ENCODE measurements at places on chromosomes 1 and 21. TPM values are rescaled to one million over a fixed set of nuclear protein-coding genes. Genes with fewer than 3 reads are reported as not detected.
A peak's percentile ranks its signal among the peaks of the same experiment; 100 is the strongest.

Gene FMN2
- 0.43 TPM for total RNA-seq

DNA sequence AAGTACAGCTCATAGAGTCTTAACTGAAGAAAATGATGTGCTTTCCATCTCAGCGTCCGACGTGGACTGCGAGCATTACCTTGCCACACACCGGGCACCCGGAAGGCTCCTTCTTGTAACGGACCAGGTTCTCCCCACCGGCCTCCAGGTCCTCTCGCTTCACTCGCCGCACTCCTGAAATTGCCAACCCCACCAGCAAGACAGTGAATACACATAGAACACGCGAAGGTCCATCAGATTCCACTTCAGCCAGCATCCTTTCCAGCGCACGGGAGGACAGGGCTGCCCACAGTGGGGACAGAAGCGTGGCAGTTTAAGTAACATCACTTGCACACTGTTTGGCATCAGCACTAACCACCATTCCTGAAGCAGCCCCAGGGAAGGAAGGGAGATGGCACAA lies 53.3 kb downstream of the PRDM15 start:
- DNase-seq: no peak

DNA sequence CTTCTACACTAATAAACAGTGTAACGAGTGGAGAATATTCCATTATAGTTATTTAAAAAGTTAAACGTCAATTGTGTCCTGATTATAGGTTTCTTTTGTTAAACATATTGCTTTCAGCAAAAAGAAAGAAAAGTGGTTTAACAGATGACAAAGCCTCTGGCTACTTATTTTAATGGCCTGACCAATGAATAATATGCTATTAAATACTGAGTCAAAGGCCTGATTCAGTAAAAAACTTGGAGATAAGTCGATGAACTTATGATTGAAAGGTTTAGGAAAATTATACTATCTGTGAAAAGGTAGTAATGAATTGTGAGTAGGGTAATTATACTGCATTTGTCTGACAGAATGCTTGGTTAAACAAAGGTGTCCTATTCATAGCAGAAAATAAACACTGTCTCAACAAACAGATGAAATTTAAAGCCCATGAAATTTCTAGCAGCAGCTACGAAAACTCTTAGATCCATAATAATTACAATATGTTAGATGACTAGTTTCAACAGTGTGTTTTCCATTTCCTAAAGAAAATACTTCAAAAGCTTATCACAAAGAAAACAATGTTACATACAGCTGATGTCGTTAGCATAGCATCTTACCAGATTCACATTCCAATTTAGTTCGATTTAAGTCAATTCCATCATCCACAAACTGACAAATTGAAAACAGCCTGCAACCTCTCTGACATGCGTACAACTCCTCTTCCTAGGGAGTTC lies 6.2 kb downstream of the TMEM59 start:
- no peak for DNase-seq

GRCh38 chr1:97044159-97044760 lies 322.7 kb downstream of the PTBP2 start:
- DNase-seq: no peak

- DNase-seq: no peak
These were observed 30.7 kb downstream of the ZBTB17 start for GRCh38 chr1:15945011-15945831.

GRCh38 chr21:42775123-42775522 lies 104.2 kb downstream of the WDR4 start:
- DNase-seq: no peak

Gene AGMAT
- 3.8 TPM for total RNA-seq

GRCh38 chr21:42091899-42092508 lies 20.9 kb downstream of the UMODL1 start:
- no peak for DNase-seq

DNA sequence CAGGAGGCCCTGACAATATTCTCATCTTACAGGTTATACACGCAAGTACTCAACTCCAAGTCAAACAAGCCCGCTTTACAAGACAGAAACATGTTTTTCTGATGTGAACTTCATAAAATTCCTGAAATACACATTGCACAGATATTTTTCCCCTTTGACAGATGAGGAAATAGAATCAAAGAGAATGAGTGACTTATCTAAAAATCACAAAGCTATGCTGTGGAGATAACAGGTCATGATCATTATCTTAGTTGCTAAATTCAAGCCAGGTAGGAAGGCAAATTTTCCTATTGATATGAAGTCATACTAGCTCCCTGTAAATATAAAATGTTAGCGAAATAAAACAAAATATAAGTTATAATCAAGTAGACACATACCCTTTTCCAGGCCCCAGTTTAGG lies 18.3 kb downstream of the UBR4 start:
- DNase-seq: no peak

DNA sequence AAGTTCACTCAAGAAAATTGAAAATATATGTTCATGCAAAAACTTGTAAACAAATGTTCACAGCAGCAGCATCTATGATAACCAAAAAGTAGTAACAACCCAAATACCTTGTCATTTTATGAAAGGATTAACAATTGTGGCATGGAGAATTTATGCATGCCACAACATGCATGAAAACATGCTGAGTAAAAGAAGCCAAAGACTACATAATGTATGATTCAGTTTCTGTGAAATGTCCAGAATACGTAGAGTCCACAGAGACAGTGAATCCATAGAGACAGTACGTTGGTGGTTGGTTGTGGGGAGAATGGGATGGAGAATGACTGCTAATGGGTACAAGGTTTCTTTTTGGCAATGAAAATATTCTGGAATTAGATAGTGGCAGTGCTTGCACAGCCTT lies 148.7 kb downstream of the MAST2 start:
- no peak for DNase-seq

DNA sequence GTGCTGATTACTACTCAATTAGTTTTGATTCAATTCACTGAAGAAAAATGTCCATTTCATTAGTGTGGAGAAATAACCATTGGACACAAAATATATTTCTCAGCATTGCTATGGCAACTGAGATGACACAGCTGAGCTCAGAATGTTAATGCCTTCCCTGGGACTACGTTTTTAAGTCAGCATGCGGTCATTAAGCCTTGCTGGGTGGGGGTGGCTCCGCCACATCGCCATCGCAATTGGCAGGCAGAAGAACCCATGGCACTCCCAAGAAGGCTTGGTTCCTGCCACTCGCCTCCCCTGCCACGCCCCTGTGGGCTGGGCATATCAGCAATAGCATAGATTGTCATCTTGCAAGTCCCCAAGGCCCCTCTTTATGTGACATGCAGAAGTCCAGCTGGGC lies 256.7 kb upstream of the CAMK1G start:
- no peak for DNase-seq

DNA sequence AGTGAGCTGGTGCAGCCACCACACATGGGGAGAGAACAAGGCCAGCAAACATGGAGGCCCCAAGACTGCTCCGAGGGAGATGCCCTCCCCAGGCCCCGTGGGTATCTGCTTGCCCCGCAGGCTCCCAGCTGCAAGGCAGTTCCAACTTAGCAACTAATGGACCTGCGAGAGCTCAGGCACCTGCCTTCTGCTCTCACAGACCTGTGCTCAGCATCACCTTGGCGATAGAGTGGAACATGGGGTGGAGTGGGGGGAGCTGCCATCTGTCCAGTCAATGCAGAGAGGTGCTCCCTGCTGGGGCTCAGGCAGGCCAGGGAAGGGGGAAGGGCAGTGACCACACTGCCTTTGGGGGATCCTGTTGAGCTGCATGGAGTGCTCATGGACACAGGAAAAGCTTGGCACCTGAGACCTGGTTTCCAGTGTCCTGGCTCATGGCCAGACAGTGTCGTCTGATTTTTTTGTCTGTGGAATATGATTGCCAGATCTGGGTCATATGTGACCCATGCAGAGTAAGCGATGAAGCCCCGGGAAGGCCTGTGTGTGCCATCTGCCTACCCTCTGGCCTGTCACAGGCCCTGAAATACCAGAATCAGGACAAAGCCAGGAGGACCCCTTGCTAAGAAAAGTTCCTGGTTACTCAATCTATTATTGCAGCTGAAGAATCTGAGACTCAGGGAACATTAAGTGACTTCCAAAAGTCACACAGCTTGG lies 39.9 kb upstream of the TENT5C start:
- no peak for DNase-seq

Gene NOS1AP
- total RNA-seq: 0.72 TPM

- no peak for DNase-seq
These were observed 169.4 kb upstream of the ESRRG start for GRCh38 chr1:216892581-216893160.

DNA sequence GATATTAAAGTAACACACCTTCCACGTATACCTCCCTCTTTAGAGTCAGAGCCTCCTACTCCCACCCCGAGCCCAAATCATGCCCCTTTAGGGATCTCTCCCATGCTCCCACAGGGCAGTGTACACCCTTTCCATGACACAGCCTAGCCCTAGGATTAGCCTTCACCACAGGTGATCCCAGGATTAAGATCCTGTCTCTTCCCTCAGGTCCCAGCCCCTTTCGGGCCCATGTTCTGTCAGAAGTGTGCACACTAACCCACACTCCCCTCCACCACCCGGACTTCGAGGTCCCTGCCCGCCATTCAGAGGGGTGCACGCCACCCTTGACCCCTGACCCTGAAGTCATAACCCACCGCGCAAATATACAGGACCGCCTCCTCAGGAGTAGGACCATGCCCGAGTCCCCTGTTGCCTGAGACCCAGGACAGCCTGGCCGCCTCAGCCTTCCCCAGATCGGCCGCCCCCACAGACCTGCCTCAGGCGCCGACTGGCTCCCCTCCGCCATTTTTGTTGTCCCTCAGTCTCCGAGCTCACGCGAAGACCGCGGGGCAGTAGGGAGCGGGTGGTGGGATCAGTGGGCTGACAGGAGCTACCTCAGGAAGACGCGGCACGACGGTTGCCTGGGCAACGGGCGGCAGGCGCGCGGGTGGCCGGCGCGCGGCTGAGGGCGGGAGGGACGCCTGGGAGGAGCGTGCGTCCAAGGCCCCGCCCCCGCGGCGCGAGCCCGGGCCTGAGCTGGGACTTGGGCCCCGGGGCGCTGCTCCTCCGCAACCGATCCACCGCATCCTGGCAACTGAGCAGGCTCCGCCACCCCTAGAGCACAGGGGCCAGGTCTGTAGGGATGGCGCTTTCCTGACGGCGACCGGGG lies at the start of gene AGBL4:
AGBL4 (minus strand) TSS at position 663 of the 868 bp plus-strand sequence.
- no peak for DNase-seq

Gene LINGO4
- not detected for total RNA-seq

- DNase-seq: no peak
These were observed 1.9 kb downstream of the ETNK2 start for GRCh38 chr1:204149635-204150565.

Gene LY9
- total RNA-seq: not detected

DNA sequence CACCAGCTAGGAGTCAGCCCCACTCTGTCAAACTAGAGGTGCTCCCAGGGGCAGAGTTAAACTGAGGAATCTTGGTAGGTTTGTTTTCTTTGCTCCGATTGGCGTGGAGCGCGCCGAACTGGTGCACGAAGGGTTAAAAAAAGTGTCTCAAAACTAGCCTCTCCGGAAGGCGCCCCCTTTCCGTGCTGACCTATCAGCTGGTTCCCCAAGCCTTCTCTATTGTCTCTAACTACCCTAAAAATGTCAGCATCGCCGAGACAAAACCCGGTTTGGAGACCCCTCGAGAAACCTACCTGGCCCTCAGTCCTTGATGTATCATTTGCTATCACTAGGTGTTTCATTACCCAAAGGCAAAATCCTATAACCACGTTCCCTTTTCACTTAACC lies 2.2 kb downstream of the TGFB2 start:
- no peak for DNase-seq

DNA sequence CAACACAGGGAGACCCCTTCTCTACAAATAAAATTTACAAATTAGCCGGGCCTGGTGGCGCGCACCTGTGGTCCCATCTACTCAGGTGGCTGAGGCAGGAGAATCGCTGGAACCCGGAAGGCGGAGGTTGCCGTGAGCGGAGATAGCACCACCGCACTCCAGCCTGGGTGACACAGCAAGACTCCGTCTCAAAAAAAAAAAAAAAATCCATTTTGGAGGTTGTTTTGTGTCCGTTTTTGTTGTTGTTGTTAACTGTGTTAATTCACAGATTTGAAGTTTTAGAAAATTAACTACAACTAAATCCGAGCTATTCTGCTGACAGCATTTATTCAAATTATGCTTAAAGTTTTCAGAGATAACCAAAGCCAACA lies 618 bp downstream of the CLCC1 start:
- DNase-seq: no peak

Gene IGSF3
- total RNA-seq: 21.4 TPM

Gene APCS
- total RNA-seq: not detected

Gene VANGL2
- total RNA-seq: 7.2 TPM

- DNase-seq: peak; percentile 54
These were observed 10.6 kb upstream of the C1orf162 start for GRCh38 chr1:111463029-111463683.

GRCh38 chr1:220432408-220432807 lies 95.5 kb upstream of the MARK1 start:
- DNase-seq: no peak

- DNase-seq: no peak
These were observed 10.1 kb upstream of the BMP8A start for GRCh38 chr1:39481289-39481688.

DNA sequence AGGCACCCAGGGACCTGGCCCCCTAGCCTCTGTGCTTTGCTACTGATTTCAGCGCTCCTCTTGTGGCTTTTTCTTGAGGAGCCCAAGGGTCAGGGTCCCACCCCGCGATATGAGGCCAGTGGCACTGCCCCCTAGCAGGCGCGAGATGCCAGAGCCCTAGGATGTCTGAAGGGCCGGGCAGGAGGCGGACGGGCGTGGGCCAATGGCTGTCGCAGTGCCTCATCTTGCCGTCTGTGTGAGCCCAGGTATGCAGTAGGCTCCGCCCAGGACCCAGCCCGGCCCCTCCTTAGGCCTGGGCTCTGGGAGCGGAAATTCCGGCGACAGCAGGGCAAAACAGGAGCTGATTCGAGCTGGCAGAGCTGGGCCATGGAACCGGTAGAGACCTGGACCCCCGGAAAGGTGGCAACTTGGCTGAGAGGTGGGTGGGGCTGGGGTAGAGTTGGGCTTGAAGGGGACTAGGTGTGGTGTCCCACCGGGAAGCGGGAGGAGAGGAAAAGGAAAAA lies at the start of gene CNKSR1:
CNKSR1 (plus strand) TSS at position 310 of the 503 bp plus-strand sequence; CDS start at position 367, 57 bp downstream.
- no peak for DNase-seq

- DNase-seq: no peak
These were observed at the start of gene TTC34 for GRCh38 chr1:2801535-2802291. TSS of gene TTC34 (minus strand) at chr1:2801693. CDS start at chr1:2800827, 866 bp downstream.

GRCh38 chr1:178266619-178267066 lies 172.7 kb downstream of the RASAL2 start:
- DNase-seq: no peak

Gene ZBTB8B
- total RNA-seq: 0.23 TPM

DNA sequence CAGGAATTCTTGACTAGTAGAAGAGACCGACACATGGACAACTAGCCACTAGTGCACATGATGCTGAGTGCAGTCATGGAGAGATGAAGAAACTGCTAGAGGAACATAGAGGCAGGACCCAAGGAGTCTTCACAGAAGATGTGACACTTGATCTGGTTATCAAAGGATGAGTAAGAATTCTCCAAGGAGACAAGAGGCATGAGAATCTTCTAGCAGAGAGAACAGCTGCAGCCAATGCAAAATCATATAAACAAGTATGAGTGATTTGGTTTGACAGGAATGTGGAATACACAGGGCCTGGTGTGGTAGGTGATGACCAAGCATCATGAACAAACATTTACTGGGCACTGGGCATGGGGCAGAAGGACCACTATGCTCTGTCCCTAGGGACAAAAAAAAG lies 140.9 kb upstream of the CTTNBP2NL start:
- DNase-seq: no peak

Data from epithelial cell of proximal tubule (primary cell).